ENCODE measurements at places on chromosomes 2 and 18.

DNA sequence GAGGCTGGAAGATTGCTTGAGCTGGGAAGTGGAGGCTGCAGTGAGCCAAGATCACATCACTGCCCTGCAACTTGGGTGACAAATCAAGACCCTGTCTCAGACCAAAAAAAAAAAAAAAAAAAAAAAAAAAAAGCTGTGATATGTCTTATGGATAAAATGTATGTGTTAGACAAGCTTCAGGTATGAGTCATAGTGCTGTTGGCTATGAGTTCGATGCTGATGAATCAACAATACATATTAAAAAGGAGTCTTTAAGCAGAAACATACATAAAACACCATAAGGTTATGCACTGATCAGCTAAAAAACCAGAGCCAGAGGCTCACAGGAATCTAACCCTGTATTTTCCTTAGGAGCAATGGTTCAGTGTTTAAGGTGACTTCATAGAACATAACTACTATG lies 332.3 kb downstream of the NCKAP5 start:
- DNase-seq = no peak

DNA sequence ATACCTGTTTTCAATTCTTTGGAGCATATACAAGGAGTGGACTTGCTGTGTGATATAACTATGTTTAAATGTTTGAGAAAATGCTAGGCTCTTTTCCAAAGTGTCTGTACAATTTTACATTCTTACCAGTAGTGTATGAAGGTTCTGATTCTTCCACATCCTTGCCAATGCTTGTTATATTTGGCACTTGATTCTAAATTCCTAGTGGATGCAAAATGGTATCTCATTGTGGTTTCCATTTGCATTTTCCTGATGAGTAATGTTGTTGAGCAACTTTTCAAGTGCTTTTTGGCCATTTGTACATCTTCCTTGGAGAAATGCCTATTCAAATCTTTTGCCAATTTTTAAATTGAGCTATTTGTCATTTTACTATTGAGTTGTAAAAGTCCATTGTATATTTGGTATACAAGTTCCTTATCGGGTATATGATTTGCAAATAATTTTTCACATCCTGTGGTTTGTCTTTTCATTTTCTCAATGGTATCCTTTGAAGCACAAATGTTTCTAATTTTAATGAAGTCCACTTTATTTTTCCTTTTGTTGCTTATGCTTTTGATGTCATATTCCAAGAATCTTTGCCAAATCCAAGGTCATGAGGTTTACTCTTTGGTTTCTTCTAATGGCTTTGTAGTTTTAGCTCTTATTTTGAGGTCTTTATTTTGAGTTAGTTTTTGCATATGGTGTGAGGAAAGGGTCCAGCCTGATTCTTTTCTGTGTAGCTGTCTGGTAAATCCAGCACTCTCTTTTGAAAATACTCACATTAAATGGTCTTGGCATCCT lies 33.2 kb upstream of the CWC22 start:
- DNase-seq = no peak

- peak; percentile 6 for DNase-seq
Observed at GRCh38 chr2:175167076-175167791, 769 bp downstream of the ATF2 start.

GRCh38 chr2:198100346-198100745 lies 296.0 kb downstream of the PLCL1 start:
- no peak for DNase-seq

DNA sequence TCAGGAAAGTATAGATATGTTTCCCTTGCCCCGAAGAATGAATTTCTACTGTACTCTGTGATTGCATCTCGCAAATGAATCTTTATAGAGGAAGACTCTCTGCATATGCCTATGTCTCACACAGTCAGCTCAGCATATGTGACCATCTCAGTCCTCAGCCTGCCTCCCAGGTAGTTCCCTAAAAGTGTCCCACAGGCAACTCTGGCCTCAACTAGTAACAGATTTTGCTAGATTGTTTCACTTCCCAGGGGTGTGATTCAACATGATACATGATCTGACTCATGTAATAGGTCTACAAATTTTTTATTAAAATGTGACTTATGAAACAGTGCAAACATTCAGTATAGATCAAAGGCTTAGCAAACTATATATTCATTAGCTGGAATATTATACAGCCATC lies 296.6 kb upstream of the CRIM1 start:
- no peak for DNase-seq

- peak; percentile 20 for DNase-seq
Observed at GRCh38 chr18:48826271-48826670, 124.5 kb downstream of the SMAD7 start.

GRCh38 chr2:161844822-161845221 lies 220.6 kb downstream of the SLC4A10 start:
- DNase-seq = no peak

- no peak for DNase-seq
Observed at GRCh38 chr2:63283273-63283672, 232.6 kb downstream of the OTX1 start.

DNA sequence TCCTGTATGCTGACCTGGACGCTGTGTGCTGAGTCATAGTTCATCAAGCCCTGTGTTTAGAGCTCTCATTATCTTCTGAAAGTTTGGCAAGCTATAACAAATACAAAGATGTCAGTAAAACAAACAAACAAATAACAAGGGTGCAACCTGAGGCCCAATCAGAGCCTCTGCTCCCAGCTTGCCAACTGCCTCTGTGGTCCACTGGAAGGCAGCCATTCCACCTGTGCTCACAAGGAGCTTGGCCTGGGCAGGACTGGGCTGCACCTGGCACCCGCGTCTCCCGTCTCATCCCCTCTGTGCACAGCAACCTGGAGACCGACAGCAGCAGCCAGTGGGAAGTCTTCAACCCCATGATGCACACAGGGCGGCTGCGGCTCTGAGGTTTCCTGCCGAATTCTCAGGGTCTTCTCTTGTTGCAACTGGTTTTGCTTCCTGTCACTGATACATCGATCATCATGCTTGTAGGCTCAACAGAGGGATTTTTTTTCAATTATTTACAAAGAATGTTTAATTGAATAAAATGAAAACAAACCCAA lies 97.8 kb downstream of the TMEM18 start:
- DNase-seq = no peak

DNA sequence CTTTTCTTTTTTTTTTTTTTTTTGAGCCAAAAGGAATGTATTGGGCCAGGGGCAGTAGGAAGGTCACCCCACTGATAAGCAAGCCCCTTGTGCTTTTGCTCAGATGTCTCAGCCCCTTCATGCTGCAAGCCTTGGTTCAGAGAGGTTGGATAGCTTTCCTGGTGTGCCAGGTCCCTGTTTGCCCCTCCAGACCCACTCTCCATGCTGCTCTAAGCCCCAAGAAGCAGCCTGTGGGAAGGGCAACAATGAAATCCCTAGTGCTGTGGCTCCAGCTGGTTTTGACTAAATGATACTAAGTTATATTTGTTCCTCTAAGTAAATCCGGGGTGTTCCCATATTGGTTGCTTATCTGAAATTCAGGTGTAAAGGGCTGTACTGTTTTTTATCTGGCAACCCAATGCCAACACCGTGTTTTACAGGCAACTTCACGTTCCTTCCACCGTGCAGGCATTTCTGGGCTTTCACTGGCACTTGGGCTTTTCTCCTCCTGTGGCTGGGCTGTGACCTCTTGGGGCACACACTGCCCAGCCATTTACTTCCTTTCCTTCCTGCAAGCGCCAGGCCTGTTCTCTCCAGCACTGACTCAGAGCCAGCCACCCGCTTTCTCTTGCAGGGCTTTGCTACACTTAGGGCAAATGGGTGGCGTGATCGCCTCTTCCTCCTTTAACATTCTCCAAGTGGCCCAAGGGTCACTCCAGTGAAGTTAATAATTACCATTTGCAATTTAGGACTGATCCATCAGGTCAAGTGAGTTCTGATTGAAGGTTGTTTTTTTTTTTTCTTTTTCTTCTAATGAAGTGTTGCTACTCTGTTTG lies 21.6 kb downstream of the MERTK start:
- DNase-seq = no peak

DNA sequence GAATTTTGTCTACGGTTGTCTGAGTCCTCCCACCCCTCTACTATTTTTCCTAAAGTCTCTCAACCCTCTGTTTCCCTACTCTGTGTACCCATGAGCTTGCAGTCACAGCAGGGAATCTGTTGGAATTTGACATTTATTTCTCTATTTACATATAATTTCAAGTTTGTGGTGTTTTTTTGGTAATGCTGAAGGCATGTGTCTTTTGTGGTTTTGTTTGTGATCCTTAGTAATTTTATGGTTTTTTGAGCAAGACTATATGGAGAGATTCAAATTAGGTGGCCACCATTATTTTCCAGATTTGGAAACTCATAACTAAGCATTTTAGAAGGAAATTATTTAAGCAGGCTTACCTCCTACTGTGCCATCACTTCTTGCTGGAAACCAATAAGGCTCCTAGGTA lies 27.2 kb upstream of the FBLN7 start:
- DNase-seq = no peak

- DNase-seq = no peak
Observed at GRCh38 chr2:166197446-166197845, 69.6 kb upstream of the SCN1A start.

GRCh38 chr2:46294176-46294836 lies 2.9 kb upstream of the EPAS1 start:
- DNase-seq = no peak

GRCh38 chr2:190964170-190964795 lies 49.7 kb downstream of the STAT1 start:
- DNase-seq = no peak

- no peak for DNase-seq
Observed at GRCh38 chr2:7031547-7032245, 114.5 kb downstream of the RNF144A start.

DNA sequence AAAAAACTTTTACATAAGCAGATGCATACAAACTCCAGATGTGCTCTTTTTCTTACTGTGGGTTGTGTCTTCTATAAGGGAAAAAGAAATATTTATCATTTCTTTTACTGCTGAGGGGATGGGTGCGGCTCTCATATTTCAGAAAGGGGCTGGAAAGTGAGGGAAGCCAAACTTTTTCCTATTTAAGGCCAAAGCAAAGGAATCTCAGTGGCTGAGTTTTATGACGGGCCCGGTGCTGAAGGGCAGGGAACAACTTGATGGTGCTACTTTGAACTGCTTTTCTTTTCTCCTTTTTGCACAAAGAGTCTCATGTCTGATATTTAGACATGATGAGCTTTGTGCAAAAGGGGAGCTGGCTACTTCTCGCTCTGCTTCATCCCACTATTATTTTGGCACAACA lies at the start of gene COL3A1:
COL3A1 (plus strand) TSS at position 210 of the 400 bp plus-strand sequence; CDS start at position 327, 117 bp downstream.
- DNase-seq = no peak

GRCh38 chr2:207670887-207671286 lies 40.6 kb upstream of the CCNYL1 start:
- DNase-seq = no peak

DNA sequence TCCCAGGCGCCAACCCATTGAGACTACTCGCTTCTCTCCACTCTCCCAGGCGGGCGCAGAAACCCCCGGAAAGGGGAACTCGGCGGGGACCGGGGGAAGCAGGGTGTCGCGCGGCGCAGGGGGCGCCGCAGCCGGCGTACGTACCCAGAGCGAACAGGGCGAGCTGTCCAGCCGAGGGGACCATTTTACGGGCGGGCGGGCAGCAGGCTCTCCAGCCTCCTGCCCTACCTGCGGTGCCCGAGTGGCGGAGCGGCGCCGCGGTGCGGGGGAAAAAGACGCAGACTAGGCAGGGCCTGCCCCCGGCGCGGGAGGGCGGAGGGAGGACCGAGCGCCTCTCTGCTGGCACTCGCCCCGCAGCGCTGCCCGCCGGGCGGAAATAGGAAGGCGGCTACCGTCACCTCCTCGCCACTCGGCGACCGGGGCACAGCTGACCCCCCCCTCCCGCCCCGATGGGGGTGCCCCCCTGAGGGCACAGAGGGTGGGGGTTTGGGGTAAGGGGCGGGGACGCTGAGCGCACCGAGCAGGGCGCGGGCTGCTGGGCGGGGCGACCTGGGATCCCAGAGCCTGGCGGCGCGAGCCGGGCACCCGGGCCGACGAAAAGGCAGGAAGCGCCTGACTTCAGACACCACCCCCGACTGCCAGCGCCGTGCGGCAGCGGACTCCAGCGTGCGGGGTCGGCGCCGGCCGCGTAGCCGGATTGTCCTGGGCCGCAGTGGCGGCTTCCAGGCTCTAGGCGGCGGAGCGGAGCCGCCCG lies at the start of gene TGFA:
TGFA (minus strand) TSS at position 243 of the 754 bp plus-strand sequence; CDS start at position 184, 59 bp downstream.
- peak; percentile 58 for DNase-seq

DNA sequence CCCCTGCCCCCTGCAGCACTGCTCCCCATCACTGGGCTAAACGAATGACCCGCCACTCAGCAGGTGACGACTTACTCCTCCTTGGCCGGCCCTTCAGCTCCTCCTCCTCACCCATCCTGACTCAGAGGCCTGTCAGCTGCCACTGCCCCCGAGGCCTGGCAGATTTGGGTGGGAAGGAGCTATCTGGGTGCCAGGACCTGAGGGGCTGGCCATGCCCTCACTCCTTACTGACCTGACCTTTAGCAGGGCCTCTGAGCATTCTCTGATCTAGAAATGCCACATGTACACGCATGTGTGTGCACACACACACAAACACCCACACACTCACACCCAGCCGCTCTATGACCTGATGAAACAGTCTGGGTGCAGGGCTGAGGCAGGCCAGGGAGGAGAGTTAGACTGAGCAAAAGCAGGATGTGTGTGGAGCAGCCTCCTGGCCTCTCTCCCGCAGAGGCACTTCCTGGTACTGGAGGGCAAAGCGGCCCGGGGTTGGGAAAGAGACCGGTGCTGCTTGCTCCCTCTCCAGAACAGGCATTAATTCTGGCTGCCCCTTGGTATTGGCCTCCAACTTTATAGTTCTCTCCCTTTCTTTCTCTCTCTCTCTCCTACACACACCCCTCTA lies 68.0 kb downstream of the ZFP36L2 start:
- DNase-seq = no peak

GRCh38 chr18:22197668-22198067 lies 28.3 kb downstream of the GATA6 start:
- no peak for DNase-seq

DNA sequence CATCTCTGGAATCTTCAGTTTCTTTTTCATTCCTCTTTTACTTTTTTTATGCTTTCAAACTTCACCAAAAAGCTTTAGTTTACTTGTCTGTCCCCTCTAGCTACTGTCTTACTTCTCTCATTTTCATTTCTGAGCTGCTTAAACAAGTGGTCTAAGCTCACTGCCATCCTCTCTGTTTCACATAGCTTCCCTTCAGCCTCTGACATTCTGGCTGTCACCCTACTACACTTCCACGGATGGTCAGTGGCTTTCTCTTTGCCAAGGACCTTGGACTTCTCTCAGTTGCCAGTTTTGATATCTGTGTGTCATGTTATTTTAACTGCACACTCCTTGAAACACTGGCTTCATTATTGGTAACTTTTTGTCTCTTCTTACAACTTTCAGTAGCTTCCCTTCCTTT lies 176.1 kb downstream of the IKZF2 start:
- DNase-seq = no peak

- DNase-seq = peak; percentile 22
Observed at GRCh38 chr2:128646691-128647090, 328.0 kb upstream of the HS6ST1 start.

DNA sequence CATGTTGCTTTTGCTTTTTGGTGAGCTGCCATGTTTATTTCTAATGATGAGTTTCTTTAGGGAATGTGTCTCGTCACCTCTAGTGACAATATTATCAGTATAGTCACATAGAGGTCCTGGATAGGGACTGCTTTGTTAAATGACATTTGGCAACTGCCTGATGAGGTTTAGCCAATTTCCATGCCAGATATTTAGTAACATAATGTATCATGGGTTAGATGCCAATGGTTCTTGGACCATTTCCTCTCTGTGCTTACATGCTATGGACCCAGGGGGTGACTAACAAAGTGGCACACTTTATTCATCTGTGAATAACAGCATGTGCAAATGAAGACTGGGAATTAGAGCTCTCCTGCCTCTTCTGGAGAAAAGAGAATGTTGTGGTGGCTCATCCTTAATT lies 56.2 kb upstream of the RAB27B start:
- DNase-seq = no peak

- DNase-seq = no peak
Observed at GRCh38 chr18:78767648-78768071, 212.0 kb upstream of the SALL3 start.
